Gastroesophageal sphincter (tissue), 4 donors: ENCODE measurements at places on chromosomes 13 and 19.

DNA sequence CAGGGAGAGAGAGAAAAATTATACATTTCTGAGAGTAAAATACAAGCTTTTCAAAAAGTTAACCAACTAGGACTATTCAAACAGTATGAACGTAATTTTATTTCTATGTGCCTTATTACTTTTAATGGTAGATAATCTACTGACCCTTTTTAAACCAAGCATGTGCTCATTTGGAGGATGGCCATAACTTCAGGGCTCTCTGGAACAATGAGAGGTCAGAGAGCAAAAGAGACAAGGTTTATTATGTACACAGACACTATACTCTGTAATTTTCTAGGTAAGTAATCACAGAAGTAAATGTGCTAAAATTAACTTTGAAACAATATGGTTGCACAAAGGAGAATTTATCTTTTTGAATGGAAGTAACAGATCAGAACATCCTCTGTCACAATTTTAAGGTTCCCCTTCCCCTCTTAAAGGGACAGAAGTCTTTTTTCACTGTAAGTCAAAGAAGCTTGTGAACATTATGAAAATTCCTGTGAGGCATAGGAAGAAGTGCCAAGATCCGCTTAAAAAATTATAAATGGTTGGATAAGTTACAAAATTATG is 1.0 kb downstream of the POSTN start:
- ATAC-seq = no peak

- ATAC-seq = no peak
Observed at GRCh38 chr19:14890643-14891379, 4.9 kb upstream of the OR7A17 start.

GRCh38 chr13:99314640-99315176 is 7.5 kb upstream of the GPR183 start:
- no peak for ATAC-seq

GRCh38 chr19:27657271-27658051 is 1555.5 kb downstream of the UQCRFS1 start:
- ATAC-seq = no peak

DNA sequence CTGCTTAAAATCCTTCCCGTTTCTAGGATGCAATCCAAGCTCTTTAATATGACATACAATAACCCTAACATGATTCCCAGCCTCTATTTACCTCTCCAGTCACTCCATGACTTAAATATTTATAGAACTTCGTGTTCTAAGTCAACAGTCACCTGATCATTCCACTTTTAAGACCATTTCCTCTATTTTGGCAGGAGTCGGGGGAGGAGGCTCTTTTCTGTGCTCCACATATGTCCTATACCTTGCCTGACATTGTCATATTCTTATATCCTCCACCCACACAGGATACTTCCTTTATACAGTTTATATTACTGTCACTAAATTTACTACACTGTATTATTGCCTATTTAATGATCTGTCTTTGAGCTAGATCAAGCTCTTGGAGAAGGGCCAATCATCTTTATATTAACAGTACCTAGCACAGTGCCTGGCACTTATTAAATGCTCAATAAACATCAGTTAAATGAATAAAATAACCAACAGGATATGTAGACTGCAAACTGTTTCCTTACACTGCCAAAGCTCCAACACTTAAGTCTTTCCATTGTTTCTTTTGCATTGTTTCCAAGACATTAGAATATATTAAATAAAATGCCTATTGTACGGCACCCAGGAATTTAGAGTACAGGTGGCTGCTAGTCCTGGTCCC is 2.7 kb downstream of the ARGLU1 start:
- ATAC-seq = no peak

- ATAC-seq = no peak
Observed at GRCh38 chr13:30091035-30091434, 216.3 kb downstream of the KATNAL1 start.

- ATAC-seq = no peak
Observed at GRCh38 chr19:28701491-28701890, 511.5 kb downstream of the UQCRFS1 start.

DNA sequence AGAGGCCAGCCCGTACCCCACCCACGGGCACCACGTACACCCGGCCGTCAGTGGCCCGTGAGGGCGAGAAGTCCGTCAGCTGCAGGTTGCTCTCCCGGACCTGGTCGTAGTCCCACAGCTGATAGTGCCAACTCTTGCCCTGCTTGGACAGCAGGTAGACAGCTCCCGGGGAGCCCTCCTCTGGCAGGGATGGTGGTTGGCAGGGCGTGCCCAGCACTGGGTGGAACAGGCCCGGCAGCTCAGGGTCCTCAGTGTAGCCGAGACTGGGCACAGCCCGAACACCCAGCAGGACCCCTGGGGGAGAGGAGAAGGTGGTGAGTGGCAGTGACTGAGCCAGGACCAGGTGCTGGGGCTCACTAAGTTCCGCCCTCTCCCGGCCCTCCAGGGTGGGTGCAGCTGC is 7.8 kb downstream of the ACTMAP start:
- ATAC-seq = no peak

DNA sequence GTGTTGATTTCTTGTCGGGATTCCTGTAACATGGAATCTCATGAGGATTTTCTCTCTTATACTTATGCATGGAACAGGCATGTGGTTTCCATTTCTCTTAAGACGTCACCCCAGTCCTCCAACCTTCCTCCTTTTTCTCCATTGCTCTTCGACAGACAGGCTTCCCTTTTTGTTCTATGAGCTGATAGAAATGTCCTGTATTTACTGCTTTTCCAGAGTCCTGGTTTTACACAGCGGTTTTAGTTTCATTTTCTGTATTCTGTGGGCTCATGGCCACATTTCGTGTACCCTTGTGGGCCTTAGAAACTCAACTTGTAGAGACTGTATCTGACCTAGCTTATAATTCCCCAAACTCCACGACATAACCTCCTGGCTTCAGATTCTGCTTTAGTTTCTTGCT is 113.1 kb downstream of the PAN3 start:
- no peak for ATAC-seq

GRCh38 chr13:75479102-75479740 is 2.7 kb downstream of the TBC1D4 start:
- no peak for ATAC-seq

DNA sequence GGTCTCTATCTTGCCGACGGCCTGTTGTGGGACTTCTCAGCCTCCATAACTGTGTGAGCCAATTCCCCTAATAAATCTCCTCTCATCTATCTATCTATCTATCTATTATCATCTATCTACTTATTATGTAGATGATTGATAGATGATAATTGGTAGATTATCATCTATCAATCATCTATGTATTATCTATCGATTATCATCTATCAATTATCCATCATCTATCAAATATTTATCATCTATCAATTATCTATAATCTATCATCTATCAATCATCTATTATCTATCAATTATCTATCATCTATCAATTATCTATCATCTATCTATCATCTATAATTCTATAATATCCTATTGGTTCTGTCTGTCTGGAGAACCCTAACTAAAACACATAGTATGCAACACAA is 33.5 kb downstream of the CYSLTR2 start:
- ATAC-seq = no peak

DNA sequence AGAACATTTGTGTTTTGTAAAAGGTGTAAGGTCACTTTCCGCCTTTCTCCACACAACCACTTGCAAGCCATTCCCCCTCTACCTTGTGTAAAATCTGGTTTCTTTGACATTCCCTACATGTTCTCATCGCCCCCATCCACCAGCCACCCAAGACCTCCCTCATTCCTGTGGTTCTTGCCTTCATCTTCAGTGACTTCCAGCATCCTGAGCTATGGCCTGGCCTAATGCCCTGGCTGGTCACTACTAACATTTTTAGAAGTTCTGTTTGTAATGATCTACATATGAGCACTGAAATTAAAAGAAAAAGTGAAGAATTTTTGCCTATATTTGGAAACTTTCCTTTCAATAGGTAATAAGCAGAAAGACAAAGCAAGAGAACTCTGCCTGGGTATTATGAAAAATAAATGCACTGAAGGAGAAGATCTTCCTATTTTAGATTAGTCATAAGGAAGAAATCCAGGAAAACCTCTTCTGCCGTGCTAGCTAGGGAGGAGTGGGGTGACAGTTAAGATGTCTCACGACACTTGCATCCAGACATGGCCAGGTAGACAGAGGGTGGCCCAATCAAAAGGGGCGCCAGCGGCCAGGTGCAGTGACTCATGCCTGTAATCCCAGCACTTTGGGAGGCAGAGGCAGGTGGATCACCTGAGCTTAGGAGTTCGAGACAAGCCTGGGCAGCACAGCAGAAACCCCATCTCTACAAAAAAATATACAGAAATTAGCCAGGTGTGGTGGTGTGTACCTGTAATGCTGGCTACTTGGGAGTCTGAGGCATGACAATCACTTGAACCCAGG is 28.1 kb upstream of the MPHOSPH8 start:
- ATAC-seq = no peak

DNA sequence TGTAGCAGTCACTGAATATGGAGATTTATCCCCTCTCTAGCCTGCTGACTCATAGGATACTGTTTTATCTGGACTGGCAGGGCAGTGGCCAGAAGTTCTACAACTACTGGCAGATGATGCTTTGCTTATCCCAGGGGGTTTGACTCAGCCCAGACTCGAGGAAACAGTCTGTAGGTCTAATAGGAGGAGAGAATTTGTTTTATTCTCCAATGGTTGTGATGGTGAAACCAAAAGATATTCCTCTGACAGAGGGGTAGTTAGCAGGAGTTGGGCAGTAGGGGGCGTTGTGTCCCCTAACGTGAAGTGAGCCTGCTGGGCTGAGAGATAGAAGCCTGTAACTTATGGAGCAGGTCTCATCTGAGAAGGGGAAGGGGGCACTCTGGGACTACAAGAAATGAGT is 74.9 kb downstream of the WTIP start:
- ATAC-seq = no peak

- no peak for ATAC-seq
Observed at GRCh38 chr13:27425158-27425917, 919 bp downstream of the GTF3A start.

- no peak for ATAC-seq
Observed at GRCh38 chr19:42076380-42076944, 496 bp downstream of the ZNF574 start.

GRCh38 chr19:14165990-14166830 is 29.8 kb upstream of the ASF1B start:
- no peak for ATAC-seq

DNA sequence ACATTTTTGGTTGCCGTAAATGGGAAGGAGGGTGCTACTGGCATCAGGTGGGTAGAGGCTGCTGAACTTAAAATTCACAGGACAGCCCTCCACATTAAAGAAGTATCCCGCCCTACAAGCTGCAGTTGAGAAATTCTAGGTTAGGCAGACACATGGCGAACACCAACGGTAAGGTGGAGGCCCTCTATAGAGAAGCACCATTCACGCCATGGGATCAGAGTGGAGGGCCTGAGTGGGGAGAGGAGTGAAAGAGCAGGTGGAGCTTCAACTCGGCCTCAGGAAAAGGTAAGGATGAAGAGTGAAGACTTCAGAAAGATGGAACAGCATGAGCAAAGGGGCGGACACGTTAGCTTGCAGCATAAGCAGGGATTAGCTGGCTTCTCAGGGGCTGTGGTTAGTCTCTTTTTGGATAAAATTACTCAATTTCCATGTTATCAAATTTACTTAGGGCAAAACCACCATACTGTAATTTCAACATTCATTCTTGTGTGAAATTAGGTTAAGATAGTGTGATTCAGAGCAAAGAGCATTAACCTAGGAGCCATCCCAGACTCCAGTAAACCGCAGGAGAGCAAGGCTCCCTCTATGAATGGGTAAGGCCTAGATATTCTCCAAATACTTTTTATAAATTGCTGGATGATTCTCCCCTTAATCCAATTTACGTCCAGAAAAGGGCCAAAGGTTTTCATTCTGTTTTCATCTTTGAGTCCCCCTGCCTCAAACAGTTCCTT is 1.2 kb downstream of the EEF1AKMT1 start:
- ATAC-seq = no peak

GRCh38 chr13:28455580-28456194 is 39.2 kb downstream of the FLT1 start:
- ATAC-seq = no peak

DNA sequence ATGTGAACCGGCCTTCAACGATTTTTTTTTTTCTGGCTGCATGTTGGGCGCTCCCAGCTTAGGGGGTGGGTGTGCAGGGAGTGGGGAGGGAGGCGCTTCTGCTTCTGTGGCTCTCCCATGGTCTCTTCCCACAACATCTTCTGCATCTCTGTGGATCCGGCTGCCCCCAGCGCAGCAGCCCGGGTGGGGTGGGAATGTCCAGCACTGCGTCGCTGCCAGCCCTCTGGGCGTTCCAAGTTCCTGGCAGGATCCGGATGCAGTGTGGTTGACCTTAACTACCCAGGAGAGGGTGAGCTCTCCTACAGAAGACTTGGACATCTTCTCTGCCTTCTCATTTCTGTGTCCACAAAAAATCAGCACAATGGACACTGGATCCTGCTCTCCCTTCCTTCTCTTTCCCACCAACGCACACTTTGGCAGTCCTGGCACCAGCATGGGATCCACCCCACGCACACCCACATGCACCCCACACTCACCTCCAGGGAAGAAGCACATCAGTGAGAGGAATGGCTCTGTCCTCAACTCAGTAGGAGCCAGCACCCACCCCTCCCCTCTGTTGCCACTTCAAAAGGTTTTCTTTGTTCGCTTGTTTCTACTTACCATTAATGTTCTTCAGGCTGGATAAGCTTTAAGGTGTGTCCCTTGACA is 177.3 kb downstream of the COL4A1 start:
- ATAC-seq = no peak

GRCh38 chr19:49492573-49493405 is 3.4 kb upstream of the RPS11 start:
- ATAC-seq = no peak

GRCh38 chr13:44312834-44313551 is 60.6 kb upstream of the SERP2 start:
- no peak for ATAC-seq

DNA sequence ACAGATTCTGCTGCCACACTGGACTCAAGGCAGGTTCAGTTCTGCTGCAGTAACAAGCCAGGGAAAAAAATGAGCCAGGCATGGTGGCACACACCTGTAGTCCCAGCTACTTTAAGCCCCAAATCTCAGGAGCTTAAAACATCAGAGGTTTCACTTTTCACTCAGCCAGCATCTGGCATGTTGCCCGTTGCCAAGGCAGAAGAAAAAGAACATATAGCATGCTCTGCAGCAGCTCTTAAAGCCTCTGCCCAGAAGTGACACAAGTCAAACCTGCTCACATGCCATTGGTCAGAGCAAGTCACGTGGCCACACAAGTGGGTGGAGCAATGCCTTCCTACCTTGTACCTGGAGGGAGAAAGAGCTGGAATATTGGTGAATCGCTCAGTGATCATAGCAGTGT is 14.7 kb upstream of the ADGRE5 start:
- no peak for ATAC-seq

GRCh38 chr19:18416778-18417249 is 2.4 kb upstream of the SSBP4 start:
- ATAC-seq = peak; percentile 65

DNA sequence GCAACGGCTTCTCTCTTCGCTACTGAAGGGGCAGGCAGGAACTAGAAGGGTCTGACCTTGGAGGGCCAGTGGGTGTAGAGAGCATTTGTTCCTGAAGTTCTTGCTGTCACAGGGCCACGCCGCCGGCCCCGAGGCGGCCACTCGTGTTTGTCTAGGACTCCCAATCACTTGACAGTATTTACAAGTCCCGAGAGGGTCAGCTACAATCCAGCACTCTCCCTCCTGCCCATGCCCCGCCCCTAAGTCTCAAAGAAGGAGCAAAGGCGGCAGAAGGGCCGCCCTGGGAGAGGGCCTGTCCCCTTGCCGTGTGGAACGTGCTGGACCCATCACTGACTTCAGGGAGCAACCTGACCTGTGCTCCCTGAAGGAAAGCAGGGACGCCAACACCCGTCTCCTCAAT is 118.5 kb downstream of the STK24 start:
- ATAC-seq = no peak

GRCh38 chr19:283395-283794 is 7.8 kb downstream of the PLPP2 start:
- ATAC-seq = no peak
